ENCODE measurements at places on chromosomes 12 and 14.

DNA sequence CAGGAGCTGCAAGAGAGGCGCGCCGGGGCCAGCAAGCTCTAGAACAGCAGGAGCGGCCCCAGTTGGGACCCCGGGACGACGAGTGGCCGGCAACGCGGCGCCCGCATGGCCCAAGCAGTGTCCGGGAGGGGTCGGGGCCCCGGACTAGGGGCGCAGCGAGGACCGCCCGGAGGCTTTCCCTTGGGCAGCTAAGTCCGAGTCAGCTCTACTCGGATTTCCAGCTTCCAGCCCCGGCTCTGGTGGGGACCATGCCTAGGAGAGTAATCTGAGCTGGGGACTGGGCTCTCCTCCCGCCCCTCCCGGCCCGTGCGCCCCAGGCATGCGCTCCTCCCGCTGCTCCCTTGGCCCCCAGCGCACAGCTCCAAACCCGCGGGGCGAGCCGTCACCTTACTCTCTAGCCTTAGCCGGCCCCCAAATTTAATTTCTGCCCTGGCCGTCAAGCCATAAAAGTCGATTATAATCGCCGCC lies 41.6 kb upstream of the CAPRIN2 start:
- DNase-seq = no peak

DNA sequence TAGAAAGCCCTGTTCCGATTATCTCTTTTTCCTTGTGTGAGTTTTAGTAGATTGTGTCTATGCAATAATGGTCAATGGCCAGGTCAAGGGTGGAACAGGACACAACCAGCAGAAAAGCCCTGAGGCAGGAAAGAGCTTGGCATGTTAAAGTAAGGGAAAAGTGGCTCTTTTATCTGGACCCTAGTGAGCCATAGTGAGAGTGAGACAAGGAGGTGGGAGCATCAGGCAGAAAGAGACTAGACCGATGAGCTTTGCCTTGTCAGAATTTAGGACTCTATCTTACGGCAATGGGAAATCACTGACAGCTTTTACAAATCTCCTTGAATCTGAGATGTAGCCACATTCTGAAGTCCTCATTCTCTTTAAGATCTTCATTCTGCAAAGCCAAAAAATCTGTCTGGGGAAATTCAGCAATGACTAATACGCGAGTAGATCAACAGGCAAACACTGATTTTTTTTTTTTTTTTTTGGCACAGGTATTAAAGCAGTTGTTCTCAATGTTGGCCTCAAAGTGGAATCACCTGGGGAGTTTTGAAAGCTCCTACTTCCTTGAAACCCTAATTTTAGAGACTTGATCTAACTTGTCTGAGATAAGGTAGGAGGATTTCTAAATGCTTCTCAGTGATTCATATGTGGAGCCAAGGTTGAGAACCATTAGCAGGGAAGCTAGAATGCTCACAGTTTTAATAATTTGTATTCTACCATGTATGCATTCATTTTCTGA lies 33.9 kb downstream of the TMEM19 start:
- DNase-seq = no peak

- DNase-seq = no peak
Observed at GRCh38 chr12:41919526-41920261, 225.0 kb downstream of the GXYLT1 start.

GRCh38 chr12:232731-233614 lies 19.0 kb upstream of the SLC6A12 start:
- DNase-seq = no peak

GRCh38 chr12:42683933-42684801 lies 94.6 kb upstream of the PRICKLE1 start:
- DNase-seq = no peak

DNA sequence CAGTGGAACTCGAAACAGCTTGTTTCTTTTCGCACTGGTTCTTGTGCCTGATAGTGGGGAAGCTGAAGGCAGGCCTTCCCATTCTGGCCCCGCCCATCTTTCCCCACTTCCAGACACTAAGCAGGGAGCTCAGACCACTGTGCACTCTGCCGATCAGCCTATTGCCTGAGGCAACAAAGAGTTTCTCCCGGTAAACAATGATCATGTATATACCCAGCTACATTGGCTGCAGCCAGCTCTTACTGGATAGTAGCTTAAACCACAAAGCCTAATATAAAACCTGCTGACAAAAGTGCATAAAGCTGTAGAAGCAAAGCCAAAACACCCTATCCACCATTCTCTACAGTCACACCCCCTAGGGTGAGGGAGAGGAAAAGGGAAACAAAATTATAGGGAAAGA lies 24.7 kb upstream of the GLIPR1 start:
- no peak for DNase-seq

DNA sequence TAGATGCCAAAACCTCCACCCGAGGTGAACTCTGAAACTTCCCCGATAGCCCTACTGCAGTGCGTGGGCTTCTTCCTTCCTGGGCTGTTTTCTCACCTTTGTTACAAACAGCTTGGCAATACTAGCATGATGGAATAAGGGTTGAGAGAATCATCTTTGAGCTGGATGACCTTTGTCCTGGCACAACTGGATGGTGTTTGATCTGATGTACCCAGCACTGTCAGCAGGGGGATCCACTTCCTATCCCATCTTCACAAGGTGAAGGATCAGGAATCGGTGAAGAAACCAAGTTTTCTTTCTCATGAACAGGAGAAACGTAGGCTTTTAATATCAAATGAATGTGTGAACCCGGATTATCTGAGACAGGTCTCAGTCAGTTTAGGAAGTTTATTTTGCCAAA lies 19.5 kb upstream of the LRRC10 start:
- DNase-seq = no peak

DNA sequence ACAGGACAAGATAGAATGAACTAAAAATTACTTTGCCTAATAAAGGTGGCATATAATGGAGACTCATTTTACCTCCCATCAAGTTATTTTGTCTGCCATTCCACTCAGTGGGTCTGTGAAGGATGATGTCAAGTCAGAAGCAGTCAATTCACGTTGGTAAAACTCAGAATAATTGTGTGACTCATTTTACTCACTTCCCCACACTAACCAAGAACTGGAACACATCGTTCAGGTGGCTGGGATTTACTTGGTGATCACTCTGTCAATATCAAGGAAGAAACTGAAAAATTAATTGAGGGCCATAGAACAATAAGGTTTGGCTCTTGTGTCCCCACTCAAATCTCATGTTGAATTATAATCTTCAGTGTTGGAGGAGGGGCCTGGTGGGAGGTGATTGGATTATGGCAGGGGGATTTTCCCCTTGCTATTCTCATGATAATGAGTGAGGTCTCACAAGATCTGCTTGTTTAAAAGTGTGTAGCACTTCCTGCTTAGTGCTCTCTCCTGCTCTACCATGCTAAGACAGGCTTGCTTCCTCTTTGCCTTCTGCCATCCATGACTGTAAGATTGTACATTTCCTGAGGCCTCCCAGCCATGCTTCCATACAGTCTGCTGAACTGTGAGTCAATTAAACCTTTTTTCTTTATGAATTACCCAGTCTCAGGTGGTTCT lies 35.7 kb upstream of the GTF2A1 start:
- no peak for DNase-seq

- no peak for DNase-seq
Observed at GRCh38 chr14:20412411-20412810, 890 bp downstream of the TEP1 start.

DNA sequence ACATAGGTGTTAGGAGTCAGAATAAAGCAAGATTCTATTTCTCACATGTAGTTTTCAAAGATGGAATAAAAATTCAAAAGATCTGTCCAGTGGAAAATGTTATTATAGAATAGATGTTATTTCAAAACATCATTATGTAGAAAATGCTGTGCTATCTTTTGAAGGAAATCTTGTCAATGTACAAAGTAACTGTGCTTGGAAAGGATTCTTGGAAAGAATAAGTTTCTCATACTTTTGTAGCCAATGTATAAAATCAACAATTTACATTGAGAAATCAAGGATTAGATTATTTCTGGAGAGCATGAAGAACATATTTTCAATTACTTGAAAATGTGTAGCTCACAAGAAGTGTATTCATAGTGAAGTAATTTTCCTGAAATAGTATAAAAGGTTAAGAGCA lies 532.5 kb upstream of the MGAT4C start:
- no peak for DNase-seq

- DNase-seq = no peak
Observed at GRCh38 chr14:92513966-92514843, 624 bp downstream of the RIN3 start.

GRCh38 chr14:79842270-79842669 lies 369.0 kb downstream of the DIO2 start:
- DNase-seq = no peak

DNA sequence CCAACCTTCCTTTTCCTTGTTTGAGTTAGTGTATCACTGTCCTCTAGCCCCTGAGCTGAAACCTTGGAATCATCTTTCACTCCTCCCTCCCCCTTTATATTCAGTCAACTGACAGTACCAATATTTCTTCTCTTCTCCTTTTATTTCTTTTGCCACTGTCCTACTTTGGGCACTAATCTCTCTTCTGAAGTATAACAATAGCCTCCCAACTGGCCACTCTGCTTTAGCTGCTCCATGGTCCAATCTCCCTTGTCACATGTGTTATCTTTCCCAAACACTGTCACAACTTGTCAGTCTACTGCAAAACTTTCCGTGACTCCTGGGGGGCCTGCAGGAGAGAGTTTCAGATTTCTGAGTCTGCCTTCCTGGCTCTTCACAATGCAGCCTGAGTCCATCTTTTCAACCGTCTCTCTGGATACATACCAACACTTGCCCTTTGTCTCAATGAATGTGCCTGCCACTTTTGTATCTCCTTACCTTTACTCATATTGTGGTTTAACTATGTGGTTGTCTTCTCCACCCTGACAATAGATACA lies 471.2 kb downstream of the DIO2 start:
- DNase-seq = no peak

- no peak for DNase-seq
Observed at GRCh38 chr12:104941454-104941853, 16.6 kb downstream of the SLC41A2 start.

DNA sequence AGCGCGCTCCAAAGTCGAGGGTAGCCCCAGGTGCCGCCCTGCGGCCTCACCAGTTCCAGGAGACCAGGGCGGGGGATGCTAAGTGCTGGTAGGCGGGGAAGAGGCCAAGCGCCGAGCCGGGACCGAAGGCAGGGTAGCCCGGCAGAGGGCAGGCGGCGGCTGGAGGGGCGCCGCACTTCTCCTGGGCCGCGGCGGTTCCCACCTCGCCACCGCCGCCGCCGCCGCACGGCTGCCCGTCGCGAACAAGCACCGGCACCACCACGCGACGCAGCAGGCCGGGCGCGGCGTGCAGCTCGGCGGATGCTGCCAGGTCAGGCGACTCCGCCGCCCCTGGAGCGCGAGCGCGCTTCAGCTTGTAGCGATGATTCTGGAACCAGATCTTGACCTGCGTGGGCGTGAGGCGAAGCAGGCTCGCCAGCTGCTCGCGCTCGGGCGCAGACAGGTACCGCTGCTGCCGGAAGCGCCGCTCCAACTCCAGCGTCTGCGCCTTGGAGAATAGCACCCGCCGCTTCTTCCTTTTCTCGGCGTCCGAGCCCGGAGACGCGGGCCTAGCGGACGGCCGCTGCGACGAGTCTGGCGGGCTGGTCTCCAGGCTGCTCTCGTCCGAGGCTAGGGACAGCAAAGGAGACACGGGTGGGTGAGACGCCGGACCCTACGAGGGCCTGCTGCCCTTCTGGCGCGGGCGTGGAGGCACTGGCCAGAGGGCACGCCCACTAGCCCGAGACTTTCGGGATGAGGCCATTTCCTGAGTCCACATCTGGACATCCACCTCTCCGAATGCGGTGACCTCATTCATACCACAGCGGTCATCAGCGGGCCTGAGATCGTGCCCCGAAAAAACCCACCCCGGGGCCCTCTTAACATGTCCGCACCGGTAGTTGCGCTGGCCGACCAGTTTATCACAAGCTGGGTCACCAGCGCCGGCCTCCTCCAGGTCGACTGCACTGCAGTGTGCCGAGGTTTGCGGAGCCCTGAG lies 1.3 kb downstream of the NKX2-8 start:
- no peak for DNase-seq

DNA sequence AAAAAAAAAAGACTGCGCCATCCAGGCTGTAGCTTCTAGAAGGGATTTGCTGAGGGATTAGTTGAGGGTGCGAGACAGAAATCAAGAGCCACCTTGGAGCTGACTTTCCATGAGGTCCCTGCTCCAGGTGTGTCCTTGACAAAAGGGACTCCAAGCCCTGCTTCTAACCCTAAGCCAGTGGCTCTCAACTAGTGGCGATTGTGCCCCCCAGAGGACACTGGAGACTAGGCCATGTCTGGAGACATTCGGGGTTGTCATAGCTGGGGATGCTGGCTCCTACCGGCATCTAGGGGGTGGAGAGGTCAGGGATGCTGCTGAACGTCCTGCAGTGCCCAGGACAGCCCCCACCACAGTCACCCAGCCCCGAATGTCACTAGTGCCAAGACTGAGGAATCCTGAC lies 40.6 kb downstream of the SPRING1 start:
- DNase-seq = no peak

DNA sequence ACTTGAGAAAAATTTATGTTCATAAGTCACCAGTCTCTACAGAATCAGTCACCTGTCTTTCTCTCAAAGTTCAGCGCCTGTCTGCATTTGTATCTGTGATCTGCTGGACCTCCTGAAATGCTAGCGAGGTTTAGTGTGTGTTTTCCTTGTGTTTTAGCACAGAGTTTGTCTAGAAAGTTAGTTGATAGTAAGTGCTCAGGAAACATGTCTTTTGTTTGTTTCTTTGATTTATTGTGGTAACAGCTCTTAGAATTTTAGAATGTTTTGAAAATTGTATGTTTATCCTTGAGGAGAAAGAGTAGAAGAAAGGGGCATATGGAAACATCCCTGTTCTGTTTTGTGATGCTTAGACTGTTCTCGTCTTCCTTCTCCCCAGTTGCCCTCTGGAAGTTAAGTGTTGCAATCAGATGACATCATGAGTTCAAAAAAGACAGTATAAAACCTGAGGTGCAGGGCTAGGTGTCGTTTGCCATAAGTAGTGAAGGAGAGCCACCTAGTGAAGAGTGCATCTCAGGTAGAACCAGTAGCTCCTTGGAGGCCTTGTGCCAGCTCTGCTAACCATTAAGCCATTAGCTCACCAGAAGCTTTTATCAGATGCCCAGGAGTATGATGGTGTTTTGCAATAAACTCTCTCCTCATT lies 44.8 kb downstream of the FBXW8 start:
- DNase-seq = no peak

GRCh38 chr14:32129124-32129523 lies 52.0 kb downstream of the ARHGAP5 start:
- DNase-seq = no peak

DNA sequence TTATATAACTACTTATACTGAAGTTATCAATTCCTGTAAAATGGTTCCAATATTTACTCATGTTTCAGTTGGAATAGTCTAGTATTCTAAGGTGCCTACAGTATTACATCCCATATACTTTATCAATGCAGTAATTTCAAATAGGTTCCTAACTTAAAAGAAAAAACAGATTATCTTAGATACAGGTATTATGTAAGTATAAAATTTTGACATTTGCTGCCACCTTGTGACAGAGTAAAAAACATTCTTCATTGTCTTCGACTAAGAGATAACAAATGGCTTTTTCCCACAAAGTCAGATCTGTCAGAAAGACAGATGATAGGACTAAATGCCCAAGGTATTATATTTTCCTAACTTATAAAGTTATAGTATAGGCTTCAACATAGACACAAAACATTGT lies 78.7 kb downstream of the TXNDC16 start:
- peak; percentile 8 for DNase-seq
